ENCODE measurements at places on chromosomes 3 and 15. TPM values are rescaled to one million over a fixed set of nuclear protein-coding genes. Genes with fewer than 3 reads are reported as not detected.
A peak's percentile ranks its signal among the peaks of the same experiment; 100 is the strongest.

- no peak for DNase-seq
Observed at GRCh38 chr3:119600732-119601131, 3.0 kb downstream of the PLA1A start.

DNA sequence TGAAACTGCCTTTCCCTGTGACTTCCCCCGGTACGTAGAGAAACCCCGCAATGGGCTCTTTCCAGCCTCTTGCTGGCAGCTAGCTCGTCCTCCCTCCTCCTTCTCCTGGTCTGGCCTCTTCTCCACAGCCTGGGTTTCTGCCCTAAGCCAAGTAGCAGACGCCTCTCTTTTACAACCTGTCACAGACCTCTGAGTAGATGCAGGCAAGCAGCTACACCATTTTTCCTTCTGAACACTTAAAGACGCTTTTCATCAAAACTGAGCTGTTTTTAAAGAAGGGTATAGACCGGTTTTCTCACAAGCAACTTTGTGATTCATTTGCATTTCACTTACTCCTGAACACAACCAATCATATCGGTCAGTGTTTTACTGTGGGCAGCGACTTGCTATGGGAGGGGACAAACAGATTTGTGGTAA is 32.0 kb downstream of the ADAMTSL3 start:
- no peak for DNase-seq

- no peak for DNase-seq
Observed at GRCh38 chr3:8491271-8492144, 10.1 kb upstream of the LMCD1 start.

Gene LMAN1L
- total RNA-seq: not detected

Gene PAK6
- total RNA-seq: 0.80 TPM

Gene MEGF11
- total RNA-seq: not detected

GRCh38 chr3:12308517-12308916 is 19.6 kb downstream of the PPARG start:
- no peak for DNase-seq

DNA sequence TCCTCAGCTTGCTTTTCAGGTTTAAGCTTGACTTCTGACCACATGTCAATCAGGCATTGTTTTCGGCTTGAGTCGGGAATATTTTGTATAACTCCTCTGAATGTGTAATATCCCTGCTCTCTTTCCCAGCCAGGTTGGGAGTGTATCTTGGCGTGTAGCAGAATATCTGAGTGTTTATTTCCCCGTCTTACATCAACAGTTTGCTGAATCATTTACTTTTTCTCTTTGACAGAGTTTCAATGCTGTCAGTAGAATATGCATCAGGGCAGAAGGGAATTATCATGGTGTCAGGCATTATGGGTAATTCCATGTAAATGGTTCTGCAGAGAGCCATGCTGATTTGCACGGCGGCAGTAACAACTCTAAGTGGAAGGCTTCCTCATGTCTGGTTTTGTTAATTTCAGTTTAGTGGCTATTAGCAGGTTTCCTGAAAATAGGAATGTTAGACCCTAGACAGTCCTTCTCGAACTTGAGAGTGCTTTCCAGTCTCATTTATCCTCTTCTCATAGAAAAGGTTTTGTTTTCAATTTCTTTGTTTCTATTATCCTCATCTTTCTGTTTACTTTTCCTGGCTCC is 566.3 kb downstream of the AGBL1 start:
- DNase-seq: no peak

DNA sequence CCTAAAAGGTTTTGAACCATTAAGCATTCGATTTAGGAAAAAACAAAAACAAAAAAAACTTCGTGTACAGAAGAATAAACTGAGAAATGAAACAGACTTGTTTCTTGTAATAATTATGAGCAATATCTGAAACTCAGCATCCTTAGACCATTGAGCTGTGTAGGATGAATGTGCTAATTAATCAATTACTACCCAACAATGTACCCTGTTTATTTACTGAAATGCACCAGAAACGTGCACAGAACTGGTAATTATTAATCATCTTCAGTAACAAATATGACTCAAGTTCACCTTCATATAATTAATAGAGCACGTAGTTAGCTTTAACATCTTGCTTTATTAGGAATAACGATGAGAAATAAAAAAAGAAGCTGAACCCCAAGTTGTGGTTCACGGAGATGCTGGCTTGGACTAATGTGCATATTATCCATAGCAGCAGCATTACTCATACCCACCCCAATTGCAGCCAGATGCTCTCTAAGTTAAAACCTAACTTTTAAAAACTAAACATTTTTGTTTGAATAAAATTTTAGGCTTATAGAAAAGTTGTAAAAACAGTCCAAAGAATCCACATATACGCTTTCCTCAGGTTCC is 10.2 kb upstream of the C15orf61 start:
- no peak for DNase-seq

GRCh38 chr3:177881351-177881750 is 654.9 kb upstream of the KCNMB2 start:
- DNase-seq: no peak

DNA sequence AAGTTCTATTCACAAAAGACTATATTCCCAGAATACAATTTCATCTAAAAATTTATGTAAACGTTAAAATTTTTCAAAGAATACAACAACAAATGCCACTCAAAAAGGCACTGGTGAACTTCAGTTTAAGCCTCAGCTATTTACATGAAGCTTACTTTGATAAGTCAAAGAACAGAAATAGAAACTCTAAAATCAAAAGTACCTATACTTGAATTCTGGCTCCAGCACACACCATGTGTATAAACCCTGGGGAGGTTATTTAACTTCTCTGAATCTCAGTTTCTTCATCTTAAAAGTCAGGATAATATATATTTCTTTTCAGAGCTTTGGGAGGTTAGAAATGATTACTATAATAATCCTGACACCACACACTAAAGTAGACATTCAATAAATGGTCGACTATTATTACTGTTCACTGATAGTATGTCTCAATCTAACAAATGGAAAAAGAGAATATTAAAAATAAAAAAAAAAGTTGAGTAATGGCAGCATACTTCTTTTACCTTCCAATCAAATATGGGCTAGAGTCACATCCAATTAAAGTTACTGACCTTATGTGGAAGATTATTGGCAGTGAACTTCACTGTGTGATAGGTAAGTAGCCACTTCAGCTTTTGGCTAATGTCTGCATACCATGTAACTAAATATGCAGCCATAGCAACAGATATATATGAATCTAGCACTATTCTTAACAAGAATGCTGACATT is 248.4 kb downstream of the ISL2 start:
- DNase-seq: no peak

Gene ZNF609
- total RNA-seq: 29.2 TPM

DNA sequence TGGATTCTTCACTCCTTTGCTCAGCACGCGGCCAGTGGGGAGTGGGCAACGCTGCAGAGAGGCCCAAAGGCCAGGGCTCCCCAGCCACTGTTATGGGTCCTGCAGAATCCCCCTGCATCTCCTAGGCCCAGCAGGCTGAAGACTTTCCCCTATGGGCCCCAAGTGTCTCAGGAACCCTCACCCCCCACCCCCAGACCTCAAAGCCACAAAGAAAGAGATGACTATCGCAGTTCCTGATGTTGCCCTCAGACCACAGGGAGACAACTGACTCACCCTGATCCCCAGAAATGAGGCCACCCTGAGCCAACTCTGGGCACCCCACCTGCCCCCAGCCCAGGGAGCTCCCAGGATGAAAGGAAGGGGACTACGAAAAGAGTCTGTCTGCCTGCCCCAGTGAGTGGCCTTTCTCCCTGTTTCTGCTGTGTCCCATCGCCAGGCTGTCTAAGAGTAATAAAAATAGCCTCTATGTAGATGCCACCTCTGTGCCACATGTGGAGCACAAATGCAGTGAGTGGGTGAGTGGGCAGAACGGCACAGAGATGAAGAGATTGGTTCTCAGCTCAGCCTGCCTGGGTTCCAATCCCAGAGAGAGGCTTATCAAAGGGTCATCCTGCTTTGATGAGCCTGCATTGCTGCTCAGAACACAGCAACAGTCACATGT is 283.0 kb downstream of the UACA start:
- DNase-seq: no peak

GRCh38 chr3:179026636-179027035 is 45.0 kb downstream of the ZMAT3 start:
- DNase-seq: no peak

Gene NANOGP8
- 1.1 TPM for total RNA-seq

DNA sequence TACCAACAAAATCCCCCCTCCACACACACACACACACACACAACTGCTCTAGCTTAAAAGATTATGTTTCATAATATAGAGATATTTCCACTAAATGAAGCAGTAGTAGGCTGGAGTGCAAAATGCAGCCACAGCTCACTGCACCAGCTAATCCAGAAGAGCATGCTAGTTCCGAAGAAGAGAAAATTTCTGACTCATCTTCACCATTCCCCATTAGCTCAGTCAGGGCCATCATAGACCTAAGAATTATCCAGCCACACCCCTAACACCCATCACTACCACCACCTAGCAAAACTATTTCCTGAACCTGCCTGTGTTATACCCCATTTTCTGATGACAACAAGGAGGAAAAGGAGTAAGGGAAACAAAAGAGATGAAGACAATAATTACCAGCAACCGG is 67.1 kb upstream of the UBE2E2 start:
- DNase-seq: no peak

DNA sequence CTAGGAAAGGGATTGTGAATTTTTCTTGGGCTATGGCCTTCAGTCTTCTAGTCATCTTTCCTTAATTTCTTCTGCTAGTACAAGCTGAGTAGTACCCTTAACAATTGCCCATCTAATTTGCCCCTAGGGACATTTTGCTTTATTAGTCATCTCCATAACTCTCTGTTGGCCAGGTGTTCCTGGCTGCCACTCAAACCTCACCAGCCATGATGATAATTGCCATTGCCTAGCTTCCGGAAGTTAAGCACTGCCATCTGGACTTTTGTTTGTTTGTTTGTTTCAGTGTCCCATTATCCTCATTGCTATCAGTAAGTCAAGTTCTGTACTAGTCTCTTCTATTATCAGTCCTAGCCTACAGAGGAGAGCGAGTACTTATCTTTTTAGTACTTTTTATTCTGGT is 36.6 kb upstream of the UBL7 start:
- no peak for DNase-seq

Gene PRTG
- 11.6 TPM for total RNA-seq

DNA sequence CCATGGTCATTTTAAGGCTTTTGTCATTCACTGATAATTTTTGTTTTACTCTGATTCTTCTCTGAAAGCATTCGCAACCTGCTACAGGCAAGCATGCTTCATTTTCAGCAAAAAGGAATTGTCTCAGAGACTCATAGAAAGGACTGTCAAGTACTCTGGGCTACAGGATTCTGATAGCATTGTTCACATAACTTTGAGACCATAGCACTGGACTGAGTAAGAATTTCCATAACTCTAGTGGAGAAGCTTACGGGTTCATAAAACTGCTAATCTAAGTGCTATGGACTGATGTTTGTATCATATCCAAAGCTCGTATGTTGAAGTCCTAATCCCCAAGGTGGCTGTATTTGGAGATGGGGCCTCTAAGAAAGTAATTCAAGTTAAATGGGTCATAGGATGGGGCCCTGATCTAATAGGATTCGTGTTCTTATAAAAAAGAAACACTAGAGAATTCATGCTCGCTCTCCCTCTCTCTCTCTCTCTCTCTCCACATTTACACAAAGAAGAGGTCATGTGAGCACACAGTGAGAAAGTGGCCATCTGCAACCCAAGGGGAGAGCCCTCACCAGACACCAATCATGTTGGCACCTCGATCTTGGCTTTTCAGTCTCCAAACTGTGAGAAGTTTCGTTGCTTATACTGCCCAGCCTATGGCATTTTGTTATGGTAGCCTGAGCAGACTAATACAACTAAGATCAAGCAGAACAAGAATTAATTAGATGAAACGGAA is 60.4 kb downstream of the CRYGS start:
- no peak for DNase-seq

DNA sequence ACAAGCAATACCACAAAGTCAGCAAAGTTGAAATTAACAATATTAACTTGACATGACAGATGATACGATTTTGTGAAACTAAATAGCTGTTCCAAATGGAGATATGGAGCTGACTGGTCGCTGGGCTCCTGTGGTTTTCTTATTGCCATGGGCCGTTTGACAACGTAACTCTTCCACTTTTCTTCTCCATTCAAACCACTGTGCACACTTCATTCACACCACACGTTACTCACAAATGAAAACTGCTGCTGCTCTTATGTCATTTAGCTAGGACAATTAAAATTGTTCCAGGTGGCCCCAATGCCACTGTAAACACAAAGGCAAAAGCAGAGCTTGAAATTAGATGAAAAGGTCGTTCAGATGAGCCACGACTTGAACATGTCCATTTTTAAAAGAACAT is 94.0 kb upstream of the VGLL4 start:
- no peak for DNase-seq

- no peak for DNase-seq
Observed at GRCh38 chr3:8736436-8736835, 2.8 kb downstream of the CAV3 start.

DNA sequence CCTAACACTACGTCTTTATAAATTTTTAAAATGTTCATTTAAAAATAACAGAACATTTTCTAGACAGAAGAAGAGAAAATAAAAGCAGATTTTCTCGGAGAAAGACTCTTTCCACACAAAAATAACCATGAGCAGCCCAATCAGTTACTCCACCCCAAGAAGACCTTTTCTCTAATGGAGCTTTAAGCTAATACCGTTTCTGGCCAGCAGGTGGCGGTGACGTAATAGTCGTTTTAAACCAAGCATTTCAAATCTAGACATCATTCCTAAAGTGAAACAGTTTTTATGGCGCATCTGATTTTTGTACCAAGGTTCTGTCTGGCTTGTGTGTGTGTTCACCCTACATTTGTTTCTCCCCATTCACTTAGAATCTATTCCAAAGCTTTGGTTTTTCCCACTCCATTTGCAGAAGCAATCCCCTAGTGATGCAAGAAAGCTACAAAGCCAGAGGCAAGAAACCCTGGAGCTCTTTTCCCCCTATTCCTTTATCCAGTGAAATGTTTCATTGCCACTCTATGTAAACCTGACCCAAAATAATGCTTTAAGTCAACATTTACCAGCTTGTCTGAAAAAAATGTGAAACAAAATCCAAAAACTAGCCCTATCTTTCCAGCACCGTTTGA is 336.7 kb upstream of the IGF1R start:
- peak; percentile 75 for DNase-seq

Gene PPM1L
- 24.6 TPM for total RNA-seq

Gene WDR53
- total RNA-seq: 6.1 TPM

DNA sequence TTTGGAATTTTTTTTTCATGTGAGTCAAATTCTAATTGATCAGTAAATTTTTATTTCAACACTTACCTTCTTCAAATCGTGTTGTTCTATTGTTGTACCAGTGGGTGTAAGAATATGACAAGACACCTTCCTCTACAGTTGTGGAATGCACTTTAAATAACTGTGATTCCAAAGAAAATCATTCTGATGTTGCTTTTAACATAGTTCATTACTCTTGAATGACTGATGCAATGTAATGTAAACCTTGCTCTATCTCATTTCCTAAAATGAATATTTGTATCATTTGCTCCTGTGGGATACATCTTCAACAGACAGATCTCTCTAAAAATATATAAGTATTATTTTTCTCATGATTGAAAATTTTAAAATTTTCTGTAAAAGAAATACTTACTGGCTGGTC is 313.4 kb downstream of the RBMS3 start:
- no peak for DNase-seq

Gene FLNB
- 164 TPM for total RNA-seq

DNA sequence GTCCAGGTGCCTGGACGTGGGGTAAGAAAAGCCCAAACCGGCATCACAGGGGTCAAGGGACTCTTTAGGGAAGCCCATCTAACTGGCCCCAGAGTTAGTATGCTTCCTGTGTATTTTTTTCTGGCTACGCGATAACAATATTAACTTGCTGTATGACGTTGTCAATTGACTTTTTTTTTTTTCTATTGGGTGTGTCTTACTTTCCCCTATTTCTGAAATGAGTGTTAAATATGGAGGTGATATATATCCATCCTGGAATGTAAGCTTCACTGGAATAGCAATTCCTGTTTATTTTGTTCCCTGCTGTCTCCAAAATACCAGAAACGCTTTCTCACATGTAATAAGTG is 598 bp upstream of the GMNC start:
- DNase-seq: no peak

All from breast epithelium (tissue), 4 donors.